Hepatocyte (in vitro differentiated cells): ENCODE measurements at places on chromosomes 2 and 18. TPM values are rescaled to one million over a fixed set of nuclear protein-coding genes. Genes with fewer than 3 reads are reported as not detected.

STON1 gene
- 21.6 and 22.0 TPM in 2 replicates for total RNA-seq

IL36B gene
- total RNA-seq: not detected in 2 replicates

MERTK gene
- 27.0 and 29.6 TPM in 2 replicates for total RNA-seq

SETBP1 gene
- total RNA-seq: 20.1 and 21.1 TPM in 2 replicates

RBM45 gene
- total RNA-seq: 12.6 and 12.7 TPM in 2 replicates

FN1 gene
- total RNA-seq: 2,129 and 3,020 TPM in 2 replicates

LAMA3 gene
- total RNA-seq: 52.1 and 63.3 TPM in 2 replicates

PARD3B gene
- total RNA-seq: 21.1 and 21.7 TPM in 2 replicates

POTEJ gene
- 0.17 and 0.76 TPM in 2 replicates for total RNA-seq

IL36RN gene
- total RNA-seq: 0.12 and 0.63 TPM in 2 replicates

C2orf15 gene
- total RNA-seq: 5.9 and 10.0 TPM in 2 replicates

AP1S3 gene
- 27.2 and 30.7 TPM in 2 replicates for total RNA-seq

STEAP3 gene
- 10.2 and 11.2 TPM in 2 replicates for total RNA-seq

TMX3 gene
- 40.2 and 43.3 TPM in 2 replicates for total RNA-seq

SMYD1 gene
- total RNA-seq: not detected in 2 replicates

REG3A gene
- 1.2 and 1.6 TPM in 2 replicates for total RNA-seq

DTNB gene
- 10.3 and 12.8 TPM in 2 replicates for total RNA-seq

ECEL1 gene
- total RNA-seq: 1.0 and 1.1 TPM in 2 replicates
